ENCODE measurements at places on chromosomes 16 and 17. TPM values are rescaled to one million over a fixed set of nuclear protein-coding genes. Genes with fewer than 3 reads are reported as not detected.

DNA sequence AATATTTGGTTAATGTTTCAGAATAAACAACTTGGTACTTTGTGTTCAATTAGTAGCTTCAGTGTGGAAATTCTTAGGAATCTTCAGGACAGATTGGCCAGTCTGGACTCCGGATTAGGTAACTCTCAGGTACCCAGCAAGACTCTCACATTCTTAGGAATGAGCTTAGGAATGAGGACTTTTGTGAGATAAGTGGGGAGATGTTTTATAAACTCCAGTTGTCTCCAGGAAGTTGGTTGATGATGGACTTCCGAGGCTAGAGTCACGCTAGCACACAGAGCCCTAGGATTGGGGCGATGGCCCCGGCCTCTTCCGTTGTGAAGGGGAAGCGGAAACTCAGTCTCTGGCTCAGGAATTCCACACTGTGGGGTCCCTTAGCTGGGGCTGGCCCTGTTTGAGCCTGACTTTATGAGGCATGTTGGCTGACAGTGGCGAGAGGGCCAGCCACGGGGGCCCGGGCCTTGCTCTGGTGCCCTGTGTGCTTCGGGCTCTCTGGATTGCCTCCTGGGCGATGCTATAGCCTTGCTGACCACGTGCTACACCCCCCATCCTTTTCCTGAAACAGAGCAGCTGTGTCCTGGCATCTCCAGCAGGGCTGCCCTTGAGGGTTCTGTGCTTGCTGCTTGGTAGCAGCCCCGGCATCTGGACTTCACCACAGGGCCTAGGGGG lies 32.4 kb downstream of the RAB11FIP3 start:
- no peak overlapping the region for H3K4me3 ChIP-seq
- DNase-seq: peak; percentile 58
- H3K4me1 ChIP-seq: peaks cover 13% of the 10 kb centered on the region
- no peaks in the 10 kb centered on the region for H3K27me3 ChIP-seq

GRCh38 chr16:53899431-53899830 lies 195.5 kb downstream of the FTO start:
- no peaks in the 10 kb centered on the region for H3K27me3 ChIP-seq
- H3K4me1 ChIP-seq: peaks cover 7% of the 10 kb centered on the region
- H3K4me3 ChIP-seq: no peak overlapping the region
- no peak overlapping the region for H3K27ac ChIP-seq
- H3K36me3 ChIP-seq: no peaks in the 10 kb centered on the region
- no peak for DNase-seq

- H3K27ac ChIP-seq: no peak overlapping the region
- H3K36me3 ChIP-seq: no peaks in the 10 kb centered on the region
These were observed 43.6 kb downstream of the HOXB1 start for GRCh38 chr17:48487221-48487620.

Gene CCT6B
- total RNA-seq: 5.8 TPM

DNA sequence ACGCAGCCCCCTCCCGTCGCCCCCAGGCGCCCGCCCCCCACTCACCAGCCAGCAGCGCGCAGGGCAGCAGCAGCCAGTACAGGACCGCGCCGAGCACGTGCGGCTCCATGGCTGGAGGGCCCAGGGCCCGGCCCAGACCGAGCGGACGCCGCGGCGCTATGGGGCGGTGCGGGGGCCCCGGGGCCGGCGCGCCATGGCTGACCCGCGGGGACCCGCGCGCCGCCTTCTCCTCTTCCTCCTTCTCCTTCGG lies 239 bp downstream of the PIEZO1 start:
- H3K27ac ChIP-seq: peak overlapping the region; percentile 75
- peaks cover 20% of the 10 kb centered on the region for H3K4me1 ChIP-seq
- H3K4me3 ChIP-seq: peak overlapping the region; percentile 74
- DNase-seq: no peak
- H3K36me3 ChIP-seq: no peaks in the 10 kb centered on the region
- no peaks in the 10 kb centered on the region for H3K27me3 ChIP-seq

Gene EME1
- total RNA-seq: 0.88 TPM

Gene TM4SF5
- not detected for total RNA-seq

Gene SLX4
- 2.3 TPM for total RNA-seq

Gene RPL19
- 3,355 TPM for total RNA-seq

Gene GAS2L2
- not detected for total RNA-seq

DNA sequence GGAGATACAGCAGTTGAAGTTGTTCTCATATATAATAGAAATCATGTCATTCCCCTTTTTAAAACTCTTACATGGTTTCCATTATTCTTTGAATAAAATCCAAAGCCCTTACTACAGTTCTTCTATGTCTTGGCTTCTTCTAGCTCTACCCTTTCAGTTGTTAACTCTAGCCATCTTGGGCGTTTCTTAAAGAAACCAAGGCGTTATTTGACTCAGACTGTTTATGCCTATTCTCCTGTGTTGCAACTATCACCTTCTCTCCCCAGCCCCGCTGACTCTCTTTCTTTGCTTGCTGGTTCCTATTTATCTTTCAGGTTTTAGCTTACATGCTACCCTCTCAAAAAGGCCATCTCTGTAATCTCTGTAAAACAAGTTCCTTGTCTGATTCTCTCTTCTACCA lies 32.7 kb downstream of the NFATC3 start:
- no peaks in the 10 kb centered on the region for H3K27me3 ChIP-seq
- no peaks in the 10 kb centered on the region for H3K4me1 ChIP-seq
- H3K36me3 ChIP-seq: no peaks in the 10 kb centered on the region
- no peak overlapping the region for H3K27ac ChIP-seq

- no peak for DNase-seq
- H3K4me3 ChIP-seq: no peak overlapping the region
- no peaks in the 10 kb centered on the region for H3K27me3 ChIP-seq
- H3K36me3 ChIP-seq: no peaks in the 10 kb centered on the region
- peaks cover 2% of the 10 kb centered on the region for H3K4me1 ChIP-seq
- no peak overlapping the region for H3K27ac ChIP-seq
These were observed 282.2 kb downstream of the MAP2K6 start for GRCh38 chr17:69696650-69697049.

Gene HAPSTR1
- total RNA-seq: 76.1 TPM

DNA sequence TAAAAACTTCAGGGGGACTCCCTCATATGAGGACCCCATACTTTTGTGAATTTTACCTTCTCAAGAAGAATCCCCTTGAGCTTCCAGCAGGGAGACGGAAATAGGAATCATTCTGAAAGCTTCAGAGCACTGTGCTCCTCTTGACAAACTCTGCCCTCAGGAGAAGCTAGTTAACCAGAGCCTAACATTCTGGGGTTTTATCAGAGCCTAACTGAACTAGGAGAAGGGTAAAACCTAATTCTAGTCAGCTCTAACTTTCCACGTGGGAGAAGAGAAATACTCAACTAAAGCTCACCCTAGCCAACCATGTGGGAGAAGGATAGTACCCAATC lies 13.3 kb upstream of the SLC5A10 start:
- H3K36me3 ChIP-seq: no peaks in the 10 kb centered on the region
- no peak for DNase-seq
- no peaks in the 10 kb centered on the region for H3K4me1 ChIP-seq
- no peak overlapping the region for H3K4me3 ChIP-seq
- no peaks in the 10 kb centered on the region for H3K27me3 ChIP-seq

Gene RUNDC3A
- total RNA-seq: 0.69 TPM

DNA sequence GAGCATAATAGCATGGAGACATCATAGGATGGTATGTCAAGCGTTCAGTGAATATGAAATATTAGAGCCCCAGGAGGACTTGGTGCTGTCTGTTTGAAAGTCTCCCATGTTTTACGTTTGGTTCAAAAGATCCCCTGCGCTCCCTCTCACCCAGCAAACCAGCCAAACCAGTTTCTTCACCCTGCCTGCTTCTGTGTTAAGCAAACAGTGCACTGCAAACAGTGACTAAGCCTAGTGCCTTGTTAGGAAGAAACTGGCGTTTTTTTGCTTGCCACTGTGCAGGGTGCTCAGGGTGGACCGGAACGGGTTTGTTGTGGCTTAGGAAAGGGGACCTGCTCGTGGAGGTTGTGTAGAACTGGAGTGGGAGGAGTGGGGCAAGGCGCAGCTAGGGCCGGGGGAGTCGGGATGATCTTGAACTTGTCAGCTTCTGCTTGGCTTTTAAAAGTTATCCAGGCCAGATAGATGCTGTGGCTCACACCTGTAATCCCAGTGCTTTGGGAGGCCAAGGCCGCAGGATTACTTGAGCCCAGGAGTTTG lies 7.7 kb downstream of the CDH1 start:
- no peak for DNase-seq
- no peaks in the 10 kb centered on the region for H3K4me1 ChIP-seq
- H3K36me3 ChIP-seq: no peaks in the 10 kb centered on the region
- no peaks in the 10 kb centered on the region for H3K27me3 ChIP-seq
- no peak overlapping the region for H3K27ac ChIP-seq

- no peak overlapping the region for H3K4me3 ChIP-seq
- H3K4me1 ChIP-seq: peaks cover 2% of the 10 kb centered on the region
- H3K27me3 ChIP-seq: no peaks in the 10 kb centered on the region
- no peak for DNase-seq
These were observed 77.6 kb upstream of the TNRC6C start for GRCh38 chr17:77880711-77881450.

- no peaks in the 10 kb centered on the region for H3K27me3 ChIP-seq
- DNase-seq: no peak
- no peak overlapping the region for H3K27ac ChIP-seq
- no peaks in the 10 kb centered on the region for H3K36me3 ChIP-seq
- no peaks in the 10 kb centered on the region for H3K4me1 ChIP-seq
These were observed 188.6 kb upstream of the ASIC2 start for GRCh38 chr17:33481652-33482051.
